Activated B cell treated with CpG ODN at 0.5 μM for 24 hours (primary cell): ENCODE measurements at places on chromosomes 12 and 14. TPM values are rescaled to one million over a fixed set of nuclear protein-coding genes. Genes with fewer than 3 reads are reported as not detected.

Gene ART4
- total RNA-seq, result not detected in 2 replicates

Gene PZP
- total RNA-seq, result not detected in 2 replicates

Gene GUCY2C
- total RNA-seq, result 0.22 and 0.32 TPM in 2 replicates

Gene KIF26A
- not detected in 2 replicates for total RNA-seq

Gene LTB4R
- total RNA-seq, result 8.2 and 8.6 TPM in 2 replicates

Gene C12orf56
- not detected in 2 replicates for total RNA-seq

Gene TAS2R46
- 0.60 and 1.5 TPM in 2 replicates for total RNA-seq

Gene DHRS2
- not detected in 2 replicates for total RNA-seq

Gene KLRC3
- not detected in 2 replicates for total RNA-seq

Gene EPYC
- not detected in 2 replicates for total RNA-seq

Gene LTBR
- total RNA-seq, result 0.33 TPM in 1 of 2 replicates, not detected in the other

Gene CLEC4D
- total RNA-seq, result not detected in 2 replicates

Gene BDKRB1
- total RNA-seq, result not detected in 2 replicates

Gene RD3L
- not detected in 2 replicates for total RNA-seq

Gene KCNC2
- total RNA-seq, result not detected in 2 replicates

Gene FLRT2
- not detected in 2 replicates for total RNA-seq

Gene KRT6C
- total RNA-seq, result not detected in 2 replicates

Gene STAC3
- 4.6 and 5.5 TPM in 2 replicates for total RNA-seq

Gene KLHDC1
- total RNA-seq, result 5.7 and 6.9 TPM in 2 replicates

Gene YBX3
- 50.3 and 58.8 TPM in 2 replicates for total RNA-seq

Gene SERPINA9
- total RNA-seq, result 0.24 and 0.40 TPM in 2 replicates

Gene ENDOU
- total RNA-seq, result 0.24 and 0.37 TPM in 2 replicates

Gene RBMS2
- total RNA-seq, result 2.7 and 3.4 TPM in 2 replicates

Gene GRIP1
- total RNA-seq, result 0.49 and 0.54 TPM in 2 replicates

Gene POLE2
- total RNA-seq, result 2.9 and 5.3 TPM in 2 replicates

Gene ASB2
- total RNA-seq, result 2.7 and 3.1 TPM in 2 replicates

Gene LRP1-AS
- total RNA-seq, result not detected in 2 replicates

Gene KRT78
- not detected in 2 replicates for total RNA-seq

Gene CD163
- total RNA-seq, result 0.07 and 0.80 TPM in 2 replicates

Gene FIGNL2
- total RNA-seq, result 0.39 and 0.69 TPM in 2 replicates

Gene A2ML1
- not detected in 2 replicates for total RNA-seq

Gene OAS2
- 46.0 and 51.9 TPM in 2 replicates for total RNA-seq

Gene CLEC1A
- not detected in 2 replicates for total RNA-seq

Gene ULK1
- total RNA-seq, result 20.1 and 27.0 TPM in 2 replicates

Gene TMEM117
- total RNA-seq, result 3.5 and 4.8 TPM in 2 replicates

Gene GLIPR1L1
- not detected in 2 replicates for total RNA-seq

Gene GALNT6
- total RNA-seq, result 23.8 and 24.4 TPM in 2 replicates

Gene NUAK1
- not detected in 2 replicates for total RNA-seq

Gene MGP
- total RNA-seq, result not detected in 2 replicates

Gene SLC25A21
- not detected in 2 replicates for total RNA-seq

Gene IRAK3
- 5.6 and 6.6 TPM in 2 replicates for total RNA-seq

Gene ATP23
- total RNA-seq, result 3.0 and 3.9 TPM in 2 replicates

Gene CFAP73
- 0.88 and 1.1 TPM in 2 replicates for total RNA-seq

Gene NEUROD4
- not detected in 2 replicates for total RNA-seq

Gene TSPAN31
- 35.8 and 37.6 TPM in 2 replicates for total RNA-seq

Gene KLRC2
- total RNA-seq, result not detected in 2 replicates

Gene FOXM1
- 1.8 and 2.8 TPM in 2 replicates for total RNA-seq

Gene CPM
- 6.3 and 10.1 TPM in 2 replicates for total RNA-seq

Gene ZFYVE26
- total RNA-seq, result 40.7 and 41.1 TPM in 2 replicates
